ENCODE measurements at places on chromosomes 11 and 22. TPM values are rescaled to one million over a fixed set of nuclear protein-coding genes. Genes with fewer than 3 reads are reported as not detected.

The KRTAP5-11 gene
- not detected for polyA plus RNA-seq

The CARS1 gene
- 44.1 TPM for polyA plus RNA-seq

The CCDC73 gene
- not detected for polyA plus RNA-seq

The SERPIND1 gene
- polyA plus RNA-seq = not detected

The LRRC74B gene
- 0.03 TPM for polyA plus RNA-seq

The OR4D5 gene
- polyA plus RNA-seq = not detected

The DMC1 gene
- polyA plus RNA-seq = 3.8 TPM

The MMP12 gene
- polyA plus RNA-seq = not detected

The IGLL5 gene
- not detected for polyA plus RNA-seq

The SCGB1D2 gene
- not detected for polyA plus RNA-seq

The FGF4 gene
- polyA plus RNA-seq = 0.57 TPM

The GLB1L2 gene
- 5.7 TPM for polyA plus RNA-seq

The TSPAN32 gene
- polyA plus RNA-seq = not detected

The WBP2NL gene
- not detected for polyA plus RNA-seq

The ABCC8 gene
- polyA plus RNA-seq = 4.9 TPM

The LDHAL6A gene
- polyA plus RNA-seq = not detected

The OR51E2 gene
- polyA plus RNA-seq = not detected

The THYN1 gene
- 77.3 TPM for polyA plus RNA-seq

The RASL10A gene
- polyA plus RNA-seq = 1.1 TPM

The INS gene
- polyA plus RNA-seq = not detected

The GLYATL1B gene
- not detected for polyA plus RNA-seq

The LAYN gene
- 4.5 TPM for polyA plus RNA-seq

The RIC3 gene
- 6.4 TPM for polyA plus RNA-seq

The SCGB1A1 gene
- not detected for polyA plus RNA-seq

All from H1 (cell line).